ENCODE measurements at places on chromosomes 1 and 21. TPM values are rescaled to one million over a fixed set of nuclear protein-coding genes. Genes with fewer than 3 reads are reported as not detected.

The RSPH1 gene
- 1.9 TPM for polyA plus RNA-seq

The DIRAS3 gene
- not detected for polyA plus RNA-seq

The LCE1E gene
- polyA plus RNA-seq: not detected

The EPHA8 gene
- polyA plus RNA-seq: 0.75 TPM

The FMOD gene
- not detected for polyA plus RNA-seq

The IQGAP3 gene
- 0.09 TPM for polyA plus RNA-seq

Data from Purkinje cell (primary cell).